Naive thymus-derived CD8-positive, alpha-beta T cell (primary cell): ENCODE measurements at places on chromosomes 12 and 14.

DNA sequence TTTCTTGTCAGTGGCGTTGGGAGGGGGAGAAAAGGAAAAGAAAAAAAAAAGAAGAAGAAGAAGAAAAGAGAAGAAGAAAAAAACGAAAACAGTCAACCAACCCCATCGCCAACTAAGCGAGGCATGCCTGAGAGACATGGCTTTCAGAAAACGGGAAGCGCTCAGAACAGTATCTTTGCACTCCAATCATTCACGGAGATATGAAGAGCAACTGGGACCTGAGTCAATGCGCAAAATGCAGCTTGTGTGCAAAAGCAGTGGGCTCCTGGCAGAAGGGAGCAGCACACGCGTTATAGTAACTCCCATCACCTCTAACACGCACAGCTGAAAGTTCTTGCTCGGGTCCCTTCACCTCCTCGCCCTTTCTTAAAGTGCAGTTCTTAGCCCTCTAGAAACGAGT lies 1.9 kb downstream of the ASCL1 start:
- DNase-seq, result no peak

- no peak for DNase-seq
Observed at GRCh38 chr14:22699801-22700564, 55.8 kb upstream of the OR6J1 start.

DNA sequence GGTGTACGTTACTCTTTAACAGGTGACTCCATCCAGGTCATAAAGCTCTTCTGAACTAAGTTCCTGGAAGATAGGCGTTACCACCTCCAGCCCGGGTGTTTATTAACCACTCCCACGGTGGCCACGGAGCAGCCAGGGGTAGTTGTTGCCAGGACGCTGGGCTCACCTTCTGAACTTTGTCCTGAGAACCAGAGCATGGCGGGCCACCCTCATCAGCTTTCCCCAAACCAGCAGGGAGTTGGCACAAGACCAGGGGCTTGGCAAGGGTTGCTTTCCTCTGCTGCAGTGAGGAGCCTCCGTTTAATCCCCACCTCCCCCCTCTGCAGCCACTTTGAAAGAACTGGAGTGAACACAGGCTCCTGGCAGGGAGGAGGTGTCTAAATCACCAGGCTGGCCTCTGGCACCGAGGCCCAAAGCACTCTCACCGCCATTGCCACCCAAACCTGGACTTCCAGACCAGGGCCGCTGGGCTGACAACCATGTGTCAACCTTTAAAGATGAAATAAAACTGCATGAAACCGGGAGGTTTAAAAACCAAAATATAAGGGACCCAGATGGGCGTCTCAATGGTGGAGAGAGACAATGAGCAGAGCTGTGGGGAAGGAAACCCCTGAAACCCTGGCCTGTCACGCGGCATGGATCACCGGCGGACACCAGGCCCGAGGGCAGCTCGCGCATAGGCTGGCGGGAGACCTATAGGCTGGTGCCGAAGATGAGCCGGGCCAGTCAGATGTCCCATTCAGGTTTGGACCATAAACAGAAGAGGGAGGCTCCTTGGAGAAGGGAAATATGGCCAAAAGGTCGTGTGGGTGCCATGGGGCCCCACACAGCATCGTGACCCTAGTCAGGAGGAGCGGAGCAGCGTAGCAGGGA lies 30.9 kb upstream of the TDRD9 start:
- DNase-seq, result no peak

GRCh38 chr12:121202407-121203355 lies 7.2 kb upstream of the P2RX4 start:
- DNase-seq, result no peak
